ENCODE measurements at places on chromosomes 13 and 19. TPM values are rescaled to one million over a fixed set of nuclear protein-coding genes. Genes with fewer than 3 reads are reported as not detected.

- no peaks in the 10 kb centered on the region for H3K27me3 ChIP-seq
- H3K4me1 ChIP-seq = no peaks in the 10 kb centered on the region
- no peak for DNase-seq
- no peak overlapping the region for H3K4me3 ChIP-seq
- H3K36me3 ChIP-seq = no peaks in the 10 kb centered on the region
These were observed 164.7 kb downstream of the MTUS2 start for GRCh38 chr13:28984825-28985224.

DNA sequence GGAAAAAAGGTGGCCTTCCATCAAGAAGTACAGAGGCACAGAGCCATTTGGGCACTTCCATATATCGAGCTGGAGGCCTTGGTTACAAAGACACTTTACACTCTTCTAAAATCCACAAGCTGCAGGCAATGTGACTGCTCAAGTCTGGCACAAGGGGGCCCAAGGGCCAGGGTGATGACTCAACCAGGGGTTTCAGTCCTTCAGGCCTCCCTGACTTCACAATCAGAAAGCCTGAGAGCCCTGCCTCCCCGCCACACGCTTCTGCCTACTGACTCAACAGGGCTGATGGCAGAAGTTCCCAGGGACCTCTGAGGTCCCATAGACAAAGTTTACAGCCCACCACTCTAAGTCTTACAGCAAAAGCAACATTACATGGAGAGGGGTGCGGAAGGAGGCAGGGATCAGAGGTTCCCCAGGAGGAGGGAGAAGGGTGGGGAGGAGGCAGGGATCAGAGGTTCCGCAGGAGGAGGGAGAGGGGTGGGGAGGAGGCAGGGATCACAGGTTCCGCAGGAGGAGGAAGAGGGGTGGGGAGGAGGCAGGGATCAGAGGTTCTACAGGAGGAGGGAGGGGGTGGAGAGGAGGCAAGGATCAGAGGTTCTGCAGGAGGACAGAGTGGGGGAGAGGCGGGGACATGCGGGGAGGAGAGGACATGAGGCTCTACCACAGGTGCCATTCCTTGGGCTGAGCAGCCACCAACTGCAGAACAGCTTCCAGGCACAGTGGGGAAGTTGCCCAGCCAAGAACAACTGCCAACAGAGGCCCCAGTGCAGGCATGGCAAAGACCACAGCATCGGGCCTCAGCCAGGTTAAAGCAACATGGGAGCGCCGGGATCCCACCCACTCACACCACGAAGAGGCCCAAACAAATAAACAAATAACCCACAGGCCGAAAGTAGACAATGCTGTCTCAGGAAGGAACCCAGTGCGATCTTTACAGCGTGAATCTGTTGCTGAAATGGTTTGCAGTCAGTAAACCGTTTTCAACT, 52.0 kb downstream of the SLC7A1 start:
- peak overlapping the region; percentile 87 for H3K27ac ChIP-seq
- H3K4me3 ChIP-seq = no peak overlapping the region

Gene ZNF177
- not detected for total RNA-seq

Gene LYL1
- total RNA-seq = 2.4 TPM

Gene ZNF66
- 7.9 TPM for total RNA-seq

Gene GFY
- not detected for total RNA-seq

Gene HS6ST3
- total RNA-seq = not detected

Gene ZNF561
- 35.3 TPM for total RNA-seq
